ENCODE measurements at places on chromosomes 3 and 15.

DNA sequence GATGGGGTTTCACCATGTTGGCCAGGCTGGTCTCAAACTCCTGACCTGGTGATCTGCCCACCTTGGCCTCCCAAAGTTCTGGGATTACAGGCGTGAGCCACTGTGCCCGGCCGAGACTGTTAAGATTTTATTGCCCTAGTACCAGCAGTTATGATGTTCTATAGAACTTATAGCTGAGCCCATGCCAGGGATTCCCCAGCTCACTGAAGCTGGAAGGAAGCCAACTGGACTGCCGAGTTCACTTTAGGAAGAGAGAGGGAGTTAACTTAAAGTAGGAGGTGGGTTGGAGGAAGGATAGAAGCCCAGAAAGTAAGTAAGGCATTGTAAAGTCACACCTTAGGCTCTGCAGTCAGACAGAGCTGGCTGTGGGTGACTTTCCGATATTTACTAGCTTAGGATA, 101.1 kb upstream of the BOC start:
- DNase-seq = peak; percentile 49

DNA sequence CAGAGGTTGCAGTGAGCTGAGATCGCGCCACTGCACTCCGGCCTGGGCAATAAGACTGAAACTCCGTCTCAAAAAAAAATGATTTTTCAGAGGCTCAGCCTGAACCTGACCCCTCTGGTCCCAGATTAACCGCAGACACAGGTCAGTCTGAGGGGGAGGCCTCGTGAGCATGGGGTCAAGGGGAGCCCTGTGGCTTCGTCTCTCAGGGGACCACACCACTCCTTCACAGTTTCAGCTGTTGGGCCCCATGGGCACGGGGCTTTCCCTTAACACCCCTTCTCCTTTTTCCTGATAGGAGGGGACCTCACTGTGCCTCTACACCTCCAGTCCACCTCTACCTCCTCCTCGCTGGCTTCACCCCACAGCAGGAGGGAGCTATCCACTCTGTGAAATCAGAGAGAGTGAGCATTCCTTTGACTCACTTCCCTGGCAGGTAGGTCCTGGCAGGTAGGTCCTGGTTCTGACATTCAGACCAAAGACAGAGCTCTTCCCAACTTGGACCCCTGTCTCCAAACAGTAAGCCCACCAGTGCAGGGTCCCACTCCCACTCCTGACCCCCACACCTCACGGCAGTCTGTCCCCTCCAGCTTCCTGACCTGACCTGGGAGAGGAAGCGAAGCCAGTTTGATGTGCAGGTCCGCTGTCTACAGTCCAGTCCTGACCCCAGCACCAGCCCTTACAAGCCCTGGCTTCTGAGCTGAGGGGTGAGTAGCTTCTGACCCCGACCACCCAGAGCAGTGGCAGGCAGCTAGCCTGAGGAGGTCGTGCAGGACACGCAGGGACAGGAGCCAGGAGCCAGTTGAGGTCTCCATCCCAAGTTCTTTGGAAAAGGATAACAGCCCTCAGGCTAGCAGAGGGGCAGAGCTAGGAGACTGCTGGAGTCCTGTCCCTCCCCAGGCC, 9.0 kb downstream of the RRP9 start:
- no peak for DNase-seq

GRCh38 chr3:25960776-25961175, 170.9 kb downstream of the OXSM start:
- no peak for DNase-seq

GRCh38 chr15:68592054-68592453, 13.3 kb downstream of the CORO2B start:
- DNase-seq = no peak

- no peak for DNase-seq
Measured at GRCh38 chr3:56864090-56864489, 62.3 kb upstream of the ARHGEF3 start.

Measured in fibroblast of skin of right quadriceps (primary cell).